ENCODE measurements at places on chromosomes 4 and X.

GRCh38 chrX:40063555-40063954 is 34.2 kb downstream of the BCOR start:
- no peak for DNase-seq

DNA sequence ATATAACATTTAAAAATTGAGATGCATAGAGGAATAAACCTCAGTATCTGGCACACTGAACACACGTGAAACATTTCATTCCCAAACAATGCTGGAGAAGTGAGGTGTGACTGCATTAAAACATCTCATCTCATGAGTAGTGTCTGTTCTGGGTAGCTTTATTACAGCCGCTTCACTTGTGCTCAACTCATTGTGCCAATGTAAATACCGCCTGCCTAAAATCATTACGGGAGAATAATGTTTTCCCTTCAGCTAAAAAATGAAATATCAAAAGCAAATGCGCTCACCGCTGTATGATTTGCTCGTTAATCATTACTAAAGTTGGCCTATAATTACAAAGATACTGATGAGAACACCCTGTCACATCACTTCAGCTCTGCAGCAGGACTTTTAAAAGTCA is 110.2 kb upstream of the PRPS2 start:
- no peak for DNase-seq

- DNase-seq, result no peak
Observed at GRCh38 chr4:172134521-172134920, 321.3 kb downstream of the GALNTL6 start.

- DNase-seq, result peak; percentile 31
Observed at GRCh38 chrX:20266810-20267606, at the start of gene RPS6KA3. TSS of gene RPS6KA3 (minus strand) at chrX:20266909. CDS start at chrX:20266632, 277 bp downstream.

DNA sequence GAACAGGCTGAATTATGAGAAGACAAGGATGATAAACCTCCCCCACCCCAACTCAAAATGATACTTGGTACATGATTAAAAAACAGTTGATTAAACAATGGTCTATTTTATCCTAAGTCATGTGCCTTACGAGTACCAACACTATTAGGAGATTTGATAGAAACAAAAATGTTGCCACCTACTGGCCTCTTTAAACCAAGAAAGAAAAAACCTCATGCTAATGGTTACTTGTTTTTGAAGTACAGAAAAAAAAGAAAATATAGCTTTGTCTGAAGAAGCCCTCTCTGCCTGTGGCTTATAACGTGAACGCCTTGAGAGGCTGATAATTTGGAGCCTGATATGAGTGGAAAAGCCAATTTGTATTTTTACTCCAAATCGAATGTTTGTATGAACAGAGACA is 538.2 kb downstream of the DMD start:
- DNase-seq, result no peak

DNA sequence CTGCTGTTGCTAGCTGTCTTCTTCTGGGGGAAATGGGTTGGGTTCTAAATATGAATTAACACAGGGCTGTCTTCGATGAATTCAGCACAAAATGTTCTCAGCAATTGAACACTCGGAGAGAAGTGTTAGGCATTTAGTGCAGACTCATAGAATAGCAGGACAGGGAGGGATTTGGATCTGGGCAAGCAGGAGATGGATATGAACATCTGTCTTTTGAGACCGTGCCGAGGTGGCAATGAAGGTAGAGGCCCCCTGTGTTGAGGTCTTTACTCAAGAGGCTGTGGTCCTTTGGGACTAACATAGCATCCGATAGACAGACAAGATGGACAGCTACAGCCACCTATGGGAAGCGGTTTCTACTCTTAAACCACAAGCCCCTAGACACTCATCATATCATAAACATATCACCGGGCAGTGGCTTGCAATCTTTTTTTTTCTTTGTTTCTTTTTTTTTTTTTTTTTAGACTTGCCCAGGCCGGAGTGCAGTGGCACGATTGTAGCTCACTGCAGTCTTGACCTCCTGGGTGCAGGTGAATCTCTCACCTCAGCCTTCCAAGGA is 6.7 kb downstream of the CD99 start:
- no peak for DNase-seq

DNA sequence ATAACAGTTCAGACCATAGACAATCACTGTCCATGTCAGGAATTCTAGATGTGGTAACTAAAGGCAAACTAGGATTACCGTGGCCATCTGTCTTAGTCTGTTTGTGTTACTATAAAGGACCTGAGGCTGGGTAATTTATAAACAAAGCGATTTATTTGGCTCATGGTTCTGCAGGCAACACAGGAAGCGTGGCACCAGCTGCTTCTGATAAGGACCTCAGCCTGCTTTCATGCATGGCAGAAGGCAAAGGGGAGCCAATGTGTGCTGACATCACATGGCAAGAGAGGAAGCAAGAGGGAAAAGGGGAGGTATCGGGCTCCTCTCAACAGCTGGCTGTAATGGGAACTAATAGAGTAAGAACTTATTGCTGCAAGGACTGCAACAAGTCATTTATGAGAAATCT is 376.7 kb downstream of the GPM6A start:
- DNase-seq, result no peak

DNA sequence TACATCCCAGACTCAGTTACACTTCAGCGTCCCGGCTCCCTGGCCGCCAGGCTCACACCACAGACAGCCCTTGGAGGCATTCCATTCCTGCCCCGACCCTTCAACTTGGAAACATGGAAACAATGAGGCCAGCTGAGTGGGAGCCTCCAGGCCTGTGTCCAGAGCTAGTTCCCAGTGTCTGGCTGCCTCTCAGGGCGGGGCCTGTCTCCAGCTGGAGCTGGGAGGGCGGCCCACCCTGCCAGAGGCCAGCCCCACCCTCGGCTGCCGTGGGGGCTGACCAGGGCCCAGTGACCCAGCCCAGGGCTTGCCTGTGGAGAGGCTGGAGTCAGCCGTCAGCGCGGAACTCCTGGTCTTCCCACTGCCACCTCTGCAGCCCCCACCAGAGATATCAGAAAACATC is 37.4 kb upstream of the SPON2 start:
- DNase-seq, result no peak

GRCh38 chr4:178314287-178314686 is 872.0 kb upstream of the AGA start:
- DNase-seq, result no peak

GRCh38 chrX:44908153-44908552 is 35.2 kb downstream of the KDM6A start:
- DNase-seq, result no peak

- DNase-seq, result no peak
Observed at GRCh38 chr4:138983690-138984089, 31.9 kb upstream of the NOCT start.

- no peak for DNase-seq
Observed at GRCh38 chr4:40628888-40629287, 776 bp downstream of the RBM47 start.

DNA sequence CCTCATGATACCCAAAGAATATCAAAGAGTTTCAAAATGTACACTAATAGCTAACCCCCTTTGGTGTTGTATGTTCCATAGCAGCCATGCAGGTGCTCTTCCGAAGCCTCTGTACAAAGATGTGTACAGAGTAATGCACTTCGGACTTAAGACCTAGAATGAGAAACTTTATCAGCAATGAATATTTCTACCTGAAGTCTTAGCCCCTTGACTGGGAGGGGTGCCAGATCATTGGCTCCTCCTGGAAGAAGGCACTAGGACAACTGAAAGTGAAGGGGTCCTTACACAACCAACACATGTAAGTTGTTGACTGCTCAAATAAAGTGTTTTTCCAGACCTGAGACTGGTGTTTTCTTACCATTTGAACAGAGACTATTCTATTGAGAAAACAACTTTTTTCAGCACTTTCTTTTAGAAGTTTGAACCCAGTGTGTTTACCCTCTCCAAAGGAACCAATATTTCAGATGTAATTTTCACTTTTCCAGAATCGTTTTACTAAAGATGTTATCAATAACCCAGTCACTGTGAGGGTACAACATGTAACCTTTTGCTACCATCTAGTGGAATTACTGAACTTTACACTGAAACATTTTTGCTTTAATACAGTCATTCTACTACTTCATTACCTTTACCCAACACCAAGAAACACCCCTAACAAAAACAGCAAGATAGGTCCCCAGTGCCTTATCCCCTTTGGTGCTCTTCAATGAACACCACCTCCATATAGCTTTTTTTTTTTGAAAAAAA is 33.3 kb upstream of the PRDX4 start:
- DNase-seq, result no peak

GRCh38 chr4:20487852-20488251 is 212.4 kb upstream of the PACRGL start:
- no peak for DNase-seq

DNA sequence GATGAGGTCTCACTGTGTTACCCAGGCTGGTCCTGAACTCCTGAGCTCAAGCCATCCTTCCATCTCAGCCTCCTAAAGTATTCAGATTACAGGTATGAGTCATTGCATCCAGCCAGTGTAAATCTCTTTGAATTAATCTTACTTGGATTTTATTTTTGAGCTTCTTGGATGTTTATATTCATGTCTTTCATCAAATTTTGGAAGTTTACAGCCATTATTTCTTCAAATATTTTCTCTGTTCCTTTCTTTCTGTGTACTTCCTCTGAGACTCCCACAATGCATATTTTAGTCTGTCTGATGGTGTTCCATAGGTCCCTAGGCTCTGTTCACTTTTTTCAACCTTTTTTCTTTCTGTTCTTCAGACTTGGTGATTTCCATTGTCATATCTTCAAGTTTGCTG is 34.9 kb downstream of the ZCCHC13 start:
- no peak for DNase-seq

DNA sequence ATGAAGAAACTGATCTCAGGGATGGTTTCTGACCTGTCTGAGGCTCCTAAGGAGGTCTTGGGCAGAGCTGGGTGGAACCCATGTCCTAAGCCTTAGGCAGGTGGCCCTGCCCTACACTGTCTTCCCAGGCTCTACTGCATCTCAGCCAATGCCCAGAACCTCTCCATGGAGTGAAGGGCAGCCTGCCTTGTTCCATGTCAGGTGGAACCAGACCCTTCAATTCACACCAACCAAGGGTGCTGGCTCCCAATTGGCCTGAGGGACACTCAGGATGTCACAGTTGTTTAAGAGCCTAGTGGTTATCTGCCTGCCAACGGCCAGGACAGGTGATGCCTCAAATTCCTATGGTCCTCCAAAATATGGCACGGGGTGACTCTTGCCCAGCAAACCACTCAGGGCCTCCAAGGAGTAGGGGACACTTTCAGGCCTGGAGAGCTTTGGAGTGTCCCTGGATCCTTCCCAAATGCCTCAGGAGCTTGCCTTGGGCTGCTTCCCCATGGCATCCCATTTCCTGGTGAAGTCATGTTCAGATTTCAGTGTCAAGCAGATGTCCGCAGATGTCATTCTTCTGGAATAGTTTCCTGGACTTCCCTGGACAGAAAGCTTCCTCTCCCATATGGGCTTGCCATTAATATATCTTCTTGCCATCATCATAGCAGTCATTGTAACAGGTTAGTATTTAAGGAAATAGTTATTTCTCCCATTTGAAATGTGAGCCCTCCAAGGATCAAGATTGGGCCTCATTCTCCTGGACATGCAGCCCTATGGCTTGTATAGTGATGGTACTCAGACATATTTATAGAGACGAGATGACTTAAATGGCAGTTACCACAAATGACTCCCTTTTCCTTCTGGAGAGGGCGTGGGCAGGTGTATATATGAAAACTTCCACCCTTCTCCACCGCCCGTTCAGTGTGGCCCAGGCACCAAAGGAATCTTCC is 67.1 kb downstream of the MED28 start:
- no peak for DNase-seq

DNA sequence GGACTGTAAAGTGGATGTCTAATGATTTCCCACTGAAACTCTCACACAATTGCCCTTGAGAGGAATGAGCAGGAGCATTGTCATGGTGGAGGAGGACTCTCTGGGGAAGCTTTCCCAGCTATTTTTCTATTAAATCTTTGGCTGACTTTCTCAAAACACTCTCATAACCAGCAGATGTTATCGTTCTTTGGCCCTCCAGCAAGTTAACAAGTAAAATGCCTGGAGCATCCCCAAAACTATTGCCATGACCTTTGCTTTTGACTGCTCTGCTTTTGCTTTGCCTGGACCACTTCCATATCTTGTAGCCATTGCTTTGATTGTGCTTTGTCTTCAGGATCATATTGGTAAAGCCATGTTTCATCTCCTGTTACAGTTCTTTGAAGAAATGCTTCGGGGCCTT is 120.2 kb upstream of the PDE5A start:
- DNase-seq, result no peak

GRCh38 chrX:120731386-120731785 is 101.5 kb upstream of the C1GALT1C1 start:
- no peak for DNase-seq

GRCh38 chr4:113303315-113303714 is 253.9 kb downstream of the ANK2 start:
- DNase-seq, result no peak

- DNase-seq, result no peak
Observed at GRCh38 chr4:137740141-137740540, 207.8 kb upstream of the PCDH18 start.

- no peak for DNase-seq
Observed at GRCh38 chrX:83504721-83505479, 3.2 kb upstream of the POU3F4 start.

GRCh38 chr4:106426069-106426468 is 57.5 kb upstream of the GIMD1 start:
- no peak for DNase-seq

DNA sequence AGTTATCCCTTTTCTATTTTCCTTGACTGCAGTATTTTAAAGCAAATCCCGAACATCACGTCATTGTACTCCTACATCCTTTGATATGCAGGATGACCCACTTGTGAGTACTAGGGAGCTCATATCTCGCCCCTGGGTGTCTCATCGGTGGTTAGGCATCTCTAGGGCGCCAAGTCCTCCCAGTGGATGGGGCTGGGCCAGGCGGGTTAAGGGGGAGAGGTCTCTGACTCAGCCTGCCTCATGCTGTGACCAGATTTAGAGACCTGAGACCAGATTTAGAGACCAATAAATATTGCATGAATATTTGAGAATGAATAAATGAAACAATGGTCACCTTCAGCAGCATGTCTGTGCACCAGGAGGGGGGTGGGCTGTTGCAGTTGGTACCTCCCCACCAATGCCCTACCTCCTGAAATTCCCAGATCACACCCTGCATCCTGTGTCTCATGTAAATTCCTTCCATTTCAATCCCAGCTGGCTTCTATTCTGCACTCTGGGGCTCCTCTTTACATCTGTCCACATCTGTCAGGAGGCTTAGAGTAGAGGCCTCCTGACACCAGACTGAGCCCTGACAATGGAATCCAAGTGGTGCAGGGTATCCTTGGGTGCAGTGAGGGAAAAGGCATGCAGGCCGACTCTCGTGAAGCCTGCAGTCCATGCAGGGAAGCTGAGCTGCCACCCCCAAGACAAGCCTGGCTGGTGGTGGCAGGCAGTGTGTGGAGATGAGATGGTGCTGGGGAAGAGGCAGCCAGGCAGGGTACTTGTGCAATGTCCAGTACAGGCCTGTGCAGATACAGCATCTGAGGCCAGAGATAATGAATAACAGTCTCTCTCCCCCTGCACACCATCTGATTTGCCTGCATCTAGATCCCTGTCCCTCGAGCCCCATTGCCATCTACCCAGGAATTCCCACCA is 5.2 kb downstream of the APLN start:
- DNase-seq, result no peak

DNA sequence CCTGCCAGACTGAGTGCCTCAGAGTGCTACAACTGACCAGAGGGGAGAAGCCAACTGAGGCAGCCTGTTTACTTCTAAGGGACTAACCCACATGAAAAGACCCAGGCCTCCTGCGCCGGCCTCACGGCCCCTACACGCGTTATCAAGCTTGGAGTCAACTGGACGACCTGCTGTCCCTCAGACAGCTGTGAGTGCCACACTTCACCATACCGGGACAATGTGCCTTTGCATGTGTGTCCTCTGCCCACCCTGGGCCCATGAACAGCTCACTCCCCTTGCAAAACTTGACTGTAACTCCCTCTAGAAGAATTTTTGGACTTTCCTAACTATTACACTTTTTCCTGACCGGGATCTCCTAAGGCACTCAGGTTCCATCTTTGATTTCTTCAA is 1.8 kb downstream of the NOP14 start:
- DNase-seq, result no peak

Data from D721Med (cell line).